ENCODE measurements at places on chromosomes 7 and 10.

DNA sequence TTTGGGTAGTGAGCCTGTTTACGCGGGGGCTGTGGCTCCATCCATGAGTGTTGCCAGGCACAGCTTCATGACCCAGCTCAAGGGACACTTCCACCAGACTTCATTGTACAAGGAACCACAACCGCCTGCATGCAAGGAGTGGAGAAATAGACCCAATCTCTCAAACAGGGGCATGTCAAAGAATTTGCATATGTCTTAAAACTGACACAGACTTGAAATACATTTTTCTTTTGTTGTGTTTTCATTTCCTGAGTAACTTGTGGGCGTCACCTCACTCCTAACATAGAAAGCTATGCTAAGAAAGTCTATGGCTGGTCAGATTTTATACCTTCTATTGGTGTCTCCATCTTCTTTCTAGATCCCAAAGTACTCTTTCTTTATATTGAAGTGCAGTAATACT, 266.2 kb upstream of the RNF32 start:
- no peak for DNase-seq

DNA sequence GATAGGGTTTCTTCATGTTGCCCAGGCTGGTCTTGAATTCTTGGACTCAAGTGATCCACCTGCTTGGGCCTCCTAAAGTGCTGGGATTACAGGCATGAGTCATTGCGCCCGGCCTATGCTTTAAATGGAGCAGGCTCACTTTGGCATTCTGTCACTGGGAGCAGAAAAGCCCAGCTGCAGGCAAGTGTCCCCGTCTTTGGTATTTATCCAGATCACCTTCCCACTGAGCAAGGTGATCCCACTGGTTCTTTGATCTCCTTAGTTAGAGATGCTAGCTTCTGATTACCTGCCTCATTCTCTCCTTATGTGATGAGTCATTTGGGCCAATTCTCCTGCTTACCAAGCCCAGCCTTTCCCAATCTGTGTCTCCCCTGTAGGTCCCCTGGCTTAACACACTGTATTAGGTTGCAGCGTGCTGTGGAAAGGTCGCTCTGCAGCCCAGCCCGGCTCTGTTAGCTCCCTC, 39.3 kb downstream of the SPDYE5 start:
- peak; percentile 62 for DNase-seq

GRCh38 chr7:27361522-27361921, 118.9 kb downstream of the EVX1 start:
- DNase-seq, result no peak

- no peak for DNase-seq
Measured at GRCh38 chr10:47018026-47018735, 107.0 kb downstream of the PTPN20 start.

DNA sequence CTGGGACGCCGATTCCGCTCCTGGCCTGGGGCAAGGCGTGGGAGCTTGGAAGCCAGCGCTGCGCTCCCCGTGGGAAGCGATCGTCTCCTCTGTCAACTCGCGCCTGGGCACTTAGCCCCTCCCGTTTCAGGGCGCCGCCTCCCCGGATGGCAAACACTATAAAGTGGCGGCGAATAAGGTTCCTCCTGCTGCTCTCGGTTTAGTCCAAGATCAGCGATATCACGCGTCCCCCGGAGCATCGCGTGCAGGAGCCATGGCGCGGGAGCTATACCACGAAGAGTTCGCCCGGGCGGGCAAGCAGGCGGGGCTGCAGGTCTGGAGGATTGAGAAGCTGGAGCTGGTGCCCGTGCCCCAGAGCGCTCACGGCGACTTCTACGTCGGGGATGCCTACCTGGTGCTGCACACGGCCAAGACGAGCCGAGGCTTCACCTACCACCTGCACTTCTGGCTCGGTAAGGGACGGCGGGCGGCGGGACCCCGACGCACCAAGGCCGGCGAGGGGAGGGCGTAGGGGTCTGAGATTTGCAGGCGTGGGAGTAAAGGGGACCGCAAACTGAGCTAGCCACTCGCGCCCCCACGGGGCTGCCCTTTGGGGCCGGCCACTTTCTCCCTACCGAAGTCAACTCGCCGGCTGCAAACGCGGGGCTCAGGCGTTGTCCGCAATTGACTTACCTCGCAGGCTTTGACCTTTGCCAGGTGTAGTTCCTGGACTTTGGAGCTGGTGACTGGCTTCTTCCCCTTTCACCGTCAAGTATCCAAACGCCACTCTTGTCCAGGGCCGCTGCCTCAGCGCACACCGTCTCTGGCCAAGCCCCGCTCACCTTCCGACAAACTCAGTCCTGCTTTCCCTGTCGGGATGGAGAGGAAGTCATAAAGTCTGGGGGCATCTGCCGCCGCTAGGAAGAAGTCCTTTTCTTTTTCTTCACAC, at the start of gene SCIN:
Gene SCIN, plus strand, starts transcription at position 187 of the 928 bp plus-strand sequence. Its CDS starts 67 bp downstream, at position 254.
- DNase-seq, result peak; percentile 61

- no peak for DNase-seq
Measured at GRCh38 chr10:114179148-114179547, at the start of gene TDRD1. TDRD1 (plus strand) TSS chr10:114179353; CDS start chr10:114187832, 8,479 bp downstream.

- DNase-seq, result peak; percentile 42
Measured at GRCh38 chr10:115706488-115707076, 566.4 kb downstream of the GFRA1 start.

DNA sequence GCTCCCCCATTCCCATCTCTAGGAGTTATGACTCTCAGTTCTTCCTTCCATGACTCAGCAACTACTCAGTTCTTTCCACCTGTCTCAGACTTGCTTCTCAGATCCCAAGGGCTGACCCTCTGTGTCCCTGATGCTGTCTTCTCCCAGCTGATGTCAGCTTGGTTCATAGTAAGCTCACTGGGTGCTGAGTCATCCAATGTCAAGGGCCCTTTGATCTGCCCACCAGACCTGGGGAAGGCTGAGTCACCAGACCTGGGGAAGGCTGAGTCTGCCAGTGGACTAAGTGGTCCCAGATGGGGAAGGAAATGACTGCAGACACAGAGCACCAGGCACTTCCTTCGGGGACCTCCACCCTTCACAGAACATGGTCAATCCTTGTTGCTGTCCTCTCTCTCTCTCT, 76.1 kb upstream of the ZEB1 start:
- no peak for DNase-seq

DNA sequence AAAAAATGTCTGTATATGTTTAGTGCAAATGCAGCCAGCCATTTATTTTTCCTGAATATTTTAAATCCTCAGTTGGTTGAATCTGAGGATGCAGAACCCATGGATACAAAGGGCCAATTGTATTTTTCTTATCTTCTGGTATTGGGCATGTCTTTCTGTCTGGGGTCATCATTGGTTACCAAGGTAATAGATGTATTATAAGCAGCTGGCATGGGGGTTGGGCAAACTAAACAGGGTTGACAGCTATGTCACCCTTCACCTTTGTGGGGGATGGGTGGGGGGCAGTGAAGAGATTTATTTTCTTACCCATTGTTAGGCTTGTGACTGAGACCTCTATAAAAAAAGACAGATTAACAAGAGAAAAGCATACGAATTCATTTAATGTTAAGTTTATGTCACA, 38.8 kb downstream of the CDHR3 start:
- no peak for DNase-seq

DNA sequence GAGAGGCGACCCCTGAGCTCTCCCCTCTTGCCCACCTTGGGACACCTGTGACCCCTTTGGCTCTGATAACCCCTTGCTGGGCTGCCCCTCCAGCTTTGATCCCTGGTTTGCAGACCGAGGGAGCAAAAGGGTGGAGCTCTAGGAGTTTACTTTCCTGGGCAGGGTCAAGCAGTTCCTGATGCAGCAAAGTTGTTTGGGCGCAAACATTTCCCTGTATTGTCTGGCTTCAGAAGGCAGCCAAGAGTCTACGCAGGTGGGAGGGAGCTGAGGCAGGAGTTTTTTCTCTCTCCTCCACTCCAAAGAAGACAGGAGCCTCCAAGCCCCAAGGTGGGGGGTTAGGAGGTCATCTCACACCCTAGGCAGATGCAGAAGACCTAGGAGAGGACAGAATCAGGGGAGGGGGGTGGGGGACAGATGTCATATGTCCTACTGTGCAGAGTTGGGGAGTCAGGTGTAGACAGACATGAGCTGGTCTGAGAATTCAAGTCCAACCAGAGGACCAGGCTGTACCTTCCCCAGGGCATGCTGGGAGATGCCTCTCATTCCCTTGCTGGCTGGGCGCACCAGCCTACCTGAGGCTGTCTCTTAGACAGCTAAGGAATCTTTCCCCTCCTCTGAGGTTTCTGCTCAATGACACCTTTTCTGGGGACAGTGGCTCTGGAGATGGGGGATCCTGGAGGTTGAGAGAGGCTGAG, 20.5 kb downstream of the TMEM270 start:
- no peak for DNase-seq

Data from neural progenitor cell (in vitro differentiated cells).